ENCODE measurements at places on chromosomes 12 and 14.

- DNase-seq, result no peak
Observed at GRCh38 chr14:73695997-73696396, 18.2 kb downstream of the PNMA1 start.

GRCh38 chr12:114445401-114446323 lies 39.7 kb upstream of the TBX5 start:
- DNase-seq, result no peak

DNA sequence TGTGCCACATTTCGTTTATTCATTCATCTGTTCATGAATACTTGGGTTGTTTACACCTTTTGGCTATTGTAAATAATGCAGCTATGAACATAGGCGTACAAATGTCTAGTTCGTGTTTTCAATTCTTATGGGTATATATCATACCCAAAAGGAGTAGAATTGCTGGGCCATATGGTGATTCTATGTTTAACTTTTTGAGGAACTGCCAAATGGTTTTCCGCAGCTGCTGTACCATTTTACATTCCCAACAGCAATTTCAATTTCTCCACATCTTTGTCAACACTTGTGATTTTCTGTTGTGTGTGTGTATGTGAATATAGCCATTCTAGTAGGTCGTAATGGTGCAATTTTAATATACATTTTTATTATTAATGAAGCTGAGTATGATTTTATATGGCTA lies 326.2 kb downstream of the ETNK1 start:
- no peak for DNase-seq

GRCh38 chr14:100734031-100734990 lies 7.6 kb downstream of the DLK1 start:
- DNase-seq, result no peak

DNA sequence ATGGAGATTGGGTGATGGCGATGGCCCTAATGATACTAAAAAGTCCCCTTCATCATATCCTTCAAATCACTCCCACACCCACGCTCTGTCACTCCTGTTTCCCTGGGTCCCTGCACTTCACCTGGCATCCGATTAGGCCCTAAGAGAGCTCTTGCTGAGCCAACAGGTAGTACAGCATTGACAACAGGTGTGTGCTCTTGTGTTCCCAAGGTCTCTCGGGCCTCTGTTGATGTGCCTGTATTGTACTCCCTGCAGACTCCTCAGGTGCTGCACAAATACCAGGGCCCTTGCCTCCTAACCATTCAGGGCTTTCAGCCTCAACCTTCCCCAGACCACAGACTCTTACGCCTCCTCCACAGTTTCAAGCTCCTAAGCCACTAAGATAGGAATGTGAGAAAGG lies 25.8 kb upstream of the VDR start:
- DNase-seq, result no peak

- DNase-seq, result no peak
Observed at GRCh38 chr12:108547686-108548085, 13.3 kb downstream of the SART3 start.

DNA sequence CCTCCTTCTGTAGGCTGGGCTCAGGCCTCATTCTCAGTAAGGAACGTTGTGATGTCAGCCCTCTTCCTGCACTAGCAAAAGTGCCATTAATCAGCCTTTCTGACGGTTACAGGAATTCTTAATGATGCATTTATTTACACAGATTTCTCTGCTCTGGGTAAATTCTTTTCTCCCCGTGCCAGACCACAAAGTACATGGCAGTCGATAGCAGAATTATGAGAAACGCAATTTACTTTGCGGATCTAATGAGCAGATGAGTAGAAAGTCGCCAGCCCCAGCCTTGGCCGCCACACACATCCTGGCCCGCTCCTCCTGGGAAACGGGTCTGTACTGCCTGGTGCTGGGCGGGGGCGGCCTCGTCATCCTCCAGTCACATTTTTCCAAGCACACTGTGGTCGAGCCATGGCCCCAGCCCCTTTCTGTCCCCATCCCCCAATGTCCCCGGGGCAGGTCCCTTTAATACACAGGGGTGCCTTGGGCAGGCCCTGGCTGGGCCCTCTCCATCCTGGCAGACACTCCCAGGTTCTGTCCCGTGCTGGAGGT lies 25.9 kb downstream of the NOC4L start:
- DNase-seq, result no peak

- no peak for DNase-seq
Observed at GRCh38 chr12:87861791-87862190, 167.4 kb downstream of the C12orf50 start.

DNA sequence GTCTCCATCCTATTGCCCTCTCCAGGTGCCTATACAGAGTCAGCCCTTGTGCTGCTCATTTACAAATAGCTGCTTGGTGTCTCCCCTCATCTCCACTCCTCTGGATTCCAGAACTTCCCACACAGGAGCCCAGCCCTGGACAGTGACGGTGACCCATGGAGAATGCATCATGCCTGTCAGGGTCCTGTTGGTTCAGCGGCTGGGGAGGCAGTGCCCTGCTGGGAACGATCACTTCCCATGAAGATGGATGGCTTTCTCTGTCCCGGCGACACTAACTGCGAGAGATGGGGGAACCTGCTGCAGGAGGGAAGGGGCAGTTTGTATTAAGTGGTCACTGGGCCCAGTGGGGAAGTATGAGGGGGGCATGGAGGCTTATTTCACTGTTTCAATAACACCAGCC lies 395.0 kb upstream of the TBX3 start:
- DNase-seq, result no peak

- no peak for DNase-seq
Observed at GRCh38 chr14:50452296-50452695, 55.6 kb upstream of the CDKL1 start.

GRCh38 chr14:21382095-21382494 lies 1.7 kb downstream of the SUPT16H start:
- no peak for DNase-seq

DNA sequence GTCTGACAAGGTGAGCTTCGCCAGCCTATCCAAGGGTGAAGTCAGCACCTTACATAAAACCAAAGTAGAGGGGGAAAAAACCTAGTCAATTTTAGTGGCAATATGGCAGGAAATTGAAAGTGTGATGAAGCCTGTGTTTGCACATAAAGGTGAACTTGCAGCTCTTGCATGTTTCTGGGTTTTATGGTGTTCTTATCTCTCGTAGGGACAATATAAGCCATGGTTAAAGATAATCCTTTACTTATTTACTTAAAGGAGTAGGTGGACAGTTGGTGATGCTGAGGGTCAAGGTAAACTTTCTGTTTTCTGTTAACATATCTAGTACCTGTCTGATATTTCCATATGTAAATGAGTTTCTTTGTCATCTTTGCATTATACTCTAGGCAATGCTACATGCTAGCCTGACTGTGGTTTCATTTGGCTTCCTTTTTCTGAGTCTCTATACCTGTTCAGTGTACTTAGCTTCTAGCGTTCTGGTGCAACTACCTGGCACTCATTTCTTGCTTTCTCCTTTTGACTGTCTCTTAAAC lies 32.8 kb downstream of the CCDC91 start:
- DNase-seq, result no peak
